ENCODE measurements at places on chromosomes 5 and 9. TPM values are rescaled to one million over a fixed set of nuclear protein-coding genes. Genes with fewer than 3 reads are reported as not detected.

GRCh38 chr5:107576736-107577393, 93.9 kb downstream of the EFNA5 start:
- DNase-seq: no peak

DNA sequence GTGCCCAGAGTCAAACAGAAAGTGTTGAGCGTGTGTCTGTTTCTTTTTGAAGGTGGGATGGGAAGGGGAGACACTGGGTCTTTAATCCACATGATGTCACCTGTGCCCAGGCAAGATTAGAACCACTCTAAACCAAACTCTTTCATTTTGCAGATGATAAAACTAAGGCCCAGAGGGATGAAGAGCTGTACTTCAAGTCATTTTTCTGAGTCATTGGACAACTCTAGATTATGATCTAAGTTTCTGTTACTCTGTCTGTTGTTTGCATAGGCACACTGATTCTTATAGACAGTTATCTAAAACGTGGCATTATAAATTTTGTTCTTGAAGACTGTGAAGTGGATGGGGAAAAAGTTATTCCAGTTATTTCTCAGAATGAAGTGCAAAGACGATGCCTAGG, 48.8 kb downstream of the MAST4 start:
- DNase-seq: no peak

The OR1Q1 gene
- not detected for total RNA-seq

The MELK gene
- 19.0 TPM for total RNA-seq

The TLE1 gene
- total RNA-seq: 39.3 TPM

The LRRC70 gene
- 1.3 TPM for total RNA-seq

The IFNA4 gene
- total RNA-seq: not detected

The C1QTNF3 gene
- 0.86 TPM for total RNA-seq

The GCNT1 gene
- 9.9 TPM for total RNA-seq
